Activated CD8-positive, alpha-beta memory T cell treated with anti-CD3 and anti-CD28 coated beads, Interleukin-2, amount 10 ng/mL, durations not matched to agents 7 days and 5 days (primary cell): ENCODE measurements at places on chromosomes 6 and 20. TPM values are rescaled to one million over a fixed set of nuclear protein-coding genes. Genes with fewer than 3 reads are reported as not detected.

The C6orf132 gene
- 0.18 TPM for total RNA-seq

The SLC17A2 gene
- not detected for total RNA-seq

The GRIK2 gene
- total RNA-seq, result not detected

The CLPSL1 gene
- total RNA-seq, result not detected

The TFAP2D gene
- not detected for total RNA-seq

The PROCR gene
- total RNA-seq, result 2.4 TPM

The FAM83B gene
- total RNA-seq, result not detected

The CFAP206 gene
- total RNA-seq, result not detected
